Activated CD4-positive, alpha-beta T cell treated with anti-CD3 and anti-CD28 coated beads, Interleukin-10, Interleukin-2, amounts not matched to agents 100 ng/mL and 50 ng/mL, durations not matched to agents 16 hours and 8 hours (primary cell): ENCODE measurements at places on chromosomes 7 and 10.
A peak's percentile ranks its signal among the peaks of the same experiment; 100 is the strongest.

- no peak for DNase-seq
Measured at GRCh38 chr10:80100861-80101695, 22.6 kb downstream of the TMEM254 start.

DNA sequence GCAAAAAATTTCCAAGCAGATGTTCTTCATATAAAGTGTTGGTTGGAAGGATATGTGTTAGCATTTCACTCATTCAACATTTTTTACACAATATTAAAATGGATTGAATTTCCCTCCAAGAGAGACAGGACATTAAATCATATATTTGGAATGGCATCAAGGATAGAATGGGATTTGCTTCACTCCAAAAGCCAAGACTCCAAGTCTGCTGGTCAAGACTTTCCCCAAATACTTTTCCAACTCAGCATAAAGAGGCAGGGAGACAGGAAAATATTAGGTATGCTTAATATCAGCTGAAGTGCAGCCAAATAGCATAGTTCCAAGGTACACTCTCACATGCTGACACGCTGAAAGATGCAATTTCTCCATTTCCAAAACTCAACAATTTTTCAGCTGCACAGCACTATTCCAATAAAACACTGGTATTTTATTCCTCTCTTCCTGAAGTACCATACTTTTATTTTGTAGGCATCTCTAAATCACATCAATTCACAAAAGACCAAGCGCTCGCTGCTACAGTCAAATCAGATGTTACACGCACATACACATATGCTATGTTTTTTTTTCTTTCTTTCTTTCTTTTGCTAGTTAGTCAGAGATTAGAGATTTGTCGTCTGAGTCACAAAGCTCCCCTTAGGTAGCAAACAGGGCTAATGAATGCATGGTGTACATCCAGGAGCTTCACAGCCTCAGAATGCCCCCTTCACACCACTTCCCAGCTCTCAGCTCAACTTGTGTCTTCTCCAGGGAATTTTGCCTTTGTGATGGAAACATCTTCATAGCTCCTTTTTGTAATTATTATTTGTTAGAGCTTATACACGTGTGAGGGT, 1033.8 kb upstream of the AUTS2 start:
- DNase-seq = no peak

DNA sequence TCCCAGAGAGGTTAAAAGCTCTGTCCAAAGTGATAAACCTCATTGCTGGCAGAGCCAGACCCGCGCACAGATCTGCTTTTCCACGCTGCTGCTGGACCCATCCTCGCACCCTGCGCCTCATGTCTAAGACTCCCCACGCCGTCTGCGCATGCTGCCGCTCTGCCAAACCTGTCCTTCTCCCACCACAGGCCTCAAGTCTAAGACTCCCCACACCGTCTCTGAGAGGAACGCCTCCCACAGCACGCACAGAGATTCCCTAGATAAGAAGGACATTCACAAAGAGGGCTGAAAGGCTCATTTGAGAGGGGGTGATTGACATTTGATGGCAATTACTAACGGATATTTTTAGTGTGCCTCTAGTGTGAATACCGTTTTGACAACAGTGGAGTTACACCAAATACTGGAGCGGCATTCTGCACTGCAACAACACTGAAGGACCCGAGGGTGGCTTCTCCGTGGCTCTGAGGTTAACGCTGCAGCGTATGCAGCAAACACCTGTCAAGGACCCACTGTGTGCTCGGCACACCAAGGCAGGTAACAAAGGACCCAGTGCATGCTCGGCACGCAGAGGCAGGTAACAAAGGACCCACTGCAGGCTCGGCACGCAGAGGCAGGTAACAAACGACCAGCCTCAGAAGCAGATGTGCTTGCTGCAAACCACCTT, 231.4 kb downstream of the DNAJB6 start:
- no peak for DNase-seq

GRCh38 chr7:136698231-136698630, 170.2 kb upstream of the CHRM2 start:
- no peak for DNase-seq

DNA sequence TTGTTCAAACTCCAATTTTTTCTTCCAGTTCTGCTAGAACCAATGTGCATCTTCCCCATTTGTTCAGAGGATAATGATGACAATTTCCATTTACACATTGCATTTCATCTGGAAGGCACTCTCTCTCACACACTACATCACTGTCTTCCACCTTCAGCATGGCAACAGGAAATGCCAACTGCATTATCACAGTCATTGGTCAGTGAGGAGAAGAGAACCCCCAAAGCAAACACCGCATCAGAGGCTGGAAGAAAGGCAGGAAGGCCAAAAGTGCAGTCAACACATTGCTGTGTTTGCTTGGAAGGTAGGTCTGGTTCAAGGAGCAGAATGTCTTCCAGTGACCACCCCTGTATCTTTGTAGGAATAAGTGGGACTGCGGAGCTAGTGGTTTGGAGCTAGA, 192.2 kb upstream of the RHOBTB1 start:
- no peak for DNase-seq

GRCh38 chr7:74293577-74293908, 4.3 kb downstream of the CLIP2 start:
- DNase-seq = no peak

- no peak for DNase-seq
Measured at GRCh38 chr10:112412696-112413095, 34.0 kb downstream of the ZDHHC6 start.

- no peak for DNase-seq
Measured at GRCh38 chr7:1914321-1914720, 244.2 kb downstream of the ELFN1 start.

DNA sequence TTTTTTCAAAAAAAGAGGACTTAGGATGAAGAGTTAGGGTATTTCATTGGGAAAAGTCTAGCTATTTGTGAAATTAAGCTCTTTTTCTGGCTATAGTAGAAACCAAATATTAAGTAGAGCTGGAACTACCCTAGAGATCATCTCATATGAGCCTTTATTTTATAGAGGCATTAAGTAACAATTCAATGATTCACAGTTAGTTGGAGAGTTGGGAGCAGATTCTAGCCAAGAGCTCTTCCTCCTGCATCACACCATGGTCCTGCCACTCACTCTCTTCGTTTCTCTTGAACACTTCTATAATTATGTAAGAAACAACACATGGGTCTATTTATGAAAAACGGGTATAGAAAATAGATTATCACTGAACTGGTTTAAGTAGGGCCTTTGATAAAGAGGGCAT, 76.1 kb upstream of the ANK3 start:
- no peak for DNase-seq

DNA sequence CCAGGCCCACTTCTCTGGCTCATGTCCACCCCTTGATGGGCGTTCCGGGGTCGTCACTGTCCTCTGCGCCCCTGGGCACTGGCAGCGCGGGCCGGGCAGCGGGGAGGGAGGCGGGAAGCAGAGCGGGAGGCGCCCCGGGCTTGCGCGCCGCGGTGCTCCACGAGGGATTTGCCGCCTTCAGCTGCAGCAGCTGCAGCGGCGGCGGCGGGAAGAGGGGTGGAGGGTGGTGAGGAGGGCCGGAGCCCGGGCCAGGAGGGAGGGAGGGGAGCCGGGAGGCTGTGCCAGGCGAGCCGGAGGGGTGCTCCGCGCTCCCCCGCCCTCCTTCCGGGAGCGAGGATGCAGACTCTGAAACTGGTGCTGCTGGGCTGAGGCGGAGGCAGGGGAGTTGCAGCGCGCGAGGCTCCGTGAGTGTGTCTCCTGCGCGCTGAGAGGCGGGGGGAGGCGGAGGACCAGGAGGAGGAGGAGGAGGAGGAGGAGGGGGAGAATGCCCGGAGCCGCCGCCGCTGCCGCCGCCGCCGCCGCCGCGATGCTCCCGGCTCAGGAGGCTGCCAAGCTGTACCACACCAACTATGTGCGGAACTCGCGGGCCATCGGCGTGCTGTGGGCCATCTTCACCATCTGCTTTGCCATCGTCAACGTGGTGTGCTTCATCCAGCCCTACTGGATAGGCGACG, at the start of gene LHFPL3:
Gene LHFPL3, plus strand, starts transcription at position 308 of the 674 bp plus-strand sequence.
- DNase-seq = no peak

- no peak for DNase-seq
Measured at GRCh38 chr10:47095211-47095610, 184.0 kb downstream of the PTPN20 start.

GRCh38 chr7:12357508-12357907, 46.2 kb downstream of the VWDE start:
- DNase-seq = no peak

- no peak for DNase-seq
Measured at GRCh38 chr7:130387306-130387627, 7.0 kb downstream of the CPA1 start.

GRCh38 chr10:28217848-28218247, 85.0 kb downstream of the MPP7 start:
- DNase-seq = peak; percentile 55

- no peak for DNase-seq
Measured at GRCh38 chr7:8465338-8465737, 31.9 kb downstream of the NXPH1 start.

DNA sequence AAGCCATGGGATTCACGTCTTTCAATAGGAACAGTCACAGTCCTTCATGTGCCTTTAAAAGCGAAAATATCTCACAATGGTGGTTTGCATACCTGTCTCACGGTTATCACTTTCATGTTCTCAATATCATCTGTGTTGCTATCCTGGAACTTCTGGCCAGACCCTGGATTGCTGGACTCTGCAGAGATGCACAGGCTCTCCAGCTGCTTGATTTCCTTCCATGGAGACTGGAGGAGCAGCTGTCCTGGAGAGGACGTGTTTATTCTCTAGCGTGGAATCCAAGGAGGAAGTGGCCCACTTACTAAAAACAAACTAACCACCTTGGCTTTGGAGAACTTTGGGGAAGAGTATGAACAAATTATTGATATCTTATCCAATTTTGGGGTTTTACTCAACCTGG, 16.5 kb downstream of the BTBD16 start:
- DNase-seq = no peak

- DNase-seq = no peak
Measured at GRCh38 chr7:133315332-133316040, 62.6 kb downstream of the EXOC4 start.

DNA sequence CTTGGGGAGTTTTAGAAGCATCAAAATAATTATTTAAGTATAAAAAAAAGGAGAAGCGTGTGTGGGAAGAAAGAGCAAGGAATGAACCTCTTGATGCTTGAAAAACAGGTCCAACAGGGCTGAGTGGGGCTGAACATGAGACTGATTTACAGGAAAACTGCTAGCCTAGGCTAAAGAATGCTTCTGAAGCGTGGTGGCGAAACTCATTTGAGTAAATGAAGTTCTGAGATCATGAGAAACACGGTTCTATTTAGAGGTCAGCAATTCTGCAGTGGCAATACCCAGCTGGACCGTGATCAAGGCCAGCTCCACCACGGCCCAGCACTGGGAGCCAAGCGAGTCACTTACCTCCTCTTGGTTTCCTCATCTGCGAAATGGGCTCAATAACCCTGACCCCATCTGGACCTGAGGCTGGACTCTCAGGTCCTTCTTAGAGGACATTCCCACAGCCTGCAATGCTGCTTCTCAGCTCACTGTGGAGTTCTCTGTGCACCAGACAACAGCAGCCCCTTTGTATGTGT, 140.1 kb upstream of the ADAM12 start:
- no peak for DNase-seq

GRCh38 chr7:81209059-81209458, 290.2 kb upstream of the SEMA3C start:
- DNase-seq = no peak

GRCh38 chr7:71925663-71926062, 486.5 kb downstream of the CALN1 start:
- no peak for DNase-seq

- no peak for DNase-seq
Measured at GRCh38 chr7:77349141-77349540, 67.0 kb downstream of the GSAP start.

DNA sequence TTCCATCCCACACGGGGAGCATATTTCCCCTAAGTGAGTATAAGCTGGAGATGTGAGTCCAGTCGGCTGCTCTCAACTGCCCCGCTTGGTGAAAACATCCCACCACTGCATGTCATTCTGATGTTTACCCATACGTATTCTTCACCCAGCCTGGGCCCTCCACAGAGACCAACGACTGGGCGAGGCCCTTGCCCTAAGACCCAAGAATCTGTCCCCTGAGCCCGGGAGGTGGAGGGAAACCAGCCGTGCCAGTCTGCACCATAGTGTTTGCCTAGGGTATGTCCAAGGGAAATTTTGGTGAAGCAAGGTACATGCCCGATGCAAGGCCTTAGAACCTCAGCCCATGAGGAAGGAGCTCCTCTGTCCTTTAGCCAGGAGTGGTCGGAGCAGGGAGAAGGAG, 67.9 kb downstream of the RGS10 start:
- no peak for DNase-seq

DNA sequence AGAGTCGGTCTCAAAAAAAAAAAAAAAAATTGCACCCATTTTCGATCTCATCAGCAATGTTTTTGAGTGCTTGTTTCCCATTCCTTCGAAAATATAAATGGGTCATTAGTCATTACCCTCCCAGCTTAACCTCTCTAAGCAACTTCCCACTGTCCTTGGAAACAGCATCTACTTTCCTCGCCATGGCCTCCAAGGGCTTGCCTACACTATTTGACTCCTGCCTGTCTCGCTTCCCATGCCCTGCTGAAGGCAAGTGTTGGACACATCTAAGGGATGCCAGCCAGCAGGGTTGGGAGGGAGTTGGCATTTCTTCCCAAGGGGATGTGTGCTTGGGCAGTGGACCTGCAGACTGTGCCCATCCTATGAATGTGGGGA, 12.7 kb upstream of the RHBDD2 start:
- no peak for DNase-seq

- no peak for DNase-seq
Measured at GRCh38 chr10:95820363-95820762, 64.4 kb downstream of the ENTPD1 start.

DNA sequence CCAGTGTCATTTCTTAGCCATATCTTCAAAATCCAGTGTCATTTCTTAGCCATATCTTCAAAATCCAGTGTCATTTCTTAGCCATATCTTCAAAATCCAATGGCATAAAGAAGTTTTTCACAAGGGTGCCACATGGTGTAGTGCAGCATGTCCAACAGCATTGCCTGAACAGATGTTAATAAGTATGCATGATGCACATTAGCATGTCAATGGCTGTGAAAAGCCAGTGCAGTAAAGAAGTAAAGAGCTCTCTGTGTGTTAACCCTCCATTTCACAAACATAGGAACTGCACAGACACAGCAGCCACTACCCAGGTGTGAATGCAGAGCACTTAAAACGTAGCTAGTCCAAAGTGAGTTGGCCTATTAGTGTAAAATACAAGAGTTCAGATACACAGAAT, 89.8 kb downstream of the GNAI1 start:
- DNase-seq = no peak

GRCh38 chr7:93889261-93889660, 1.3 kb downstream of the TFPI2 start:
- DNase-seq = no peak

DNA sequence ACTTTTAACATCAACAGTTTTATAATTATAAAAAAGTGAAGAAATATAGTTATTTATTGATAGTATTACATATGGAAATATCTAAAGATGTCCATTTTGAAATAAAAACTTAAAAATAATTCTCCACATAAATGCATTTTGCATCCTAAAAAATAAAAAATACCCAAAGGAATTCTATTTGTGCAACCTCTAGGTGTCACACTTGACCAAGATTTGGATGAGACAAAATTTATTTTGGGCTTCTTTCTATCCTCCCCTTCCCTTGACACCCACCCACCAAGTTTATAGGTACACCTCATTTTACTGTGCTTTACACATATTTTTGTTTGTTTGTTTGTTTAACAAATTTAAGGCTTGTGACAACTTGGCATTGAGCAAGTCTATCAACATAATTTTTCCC, 3.3 kb upstream of the THSD7A start:
- no peak for DNase-seq
